ENCODE measurements at places on chromosomes 13 and 19. TPM values are rescaled to one million over a fixed set of nuclear protein-coding genes. Genes with fewer than 3 reads are reported as not detected.

DNA sequence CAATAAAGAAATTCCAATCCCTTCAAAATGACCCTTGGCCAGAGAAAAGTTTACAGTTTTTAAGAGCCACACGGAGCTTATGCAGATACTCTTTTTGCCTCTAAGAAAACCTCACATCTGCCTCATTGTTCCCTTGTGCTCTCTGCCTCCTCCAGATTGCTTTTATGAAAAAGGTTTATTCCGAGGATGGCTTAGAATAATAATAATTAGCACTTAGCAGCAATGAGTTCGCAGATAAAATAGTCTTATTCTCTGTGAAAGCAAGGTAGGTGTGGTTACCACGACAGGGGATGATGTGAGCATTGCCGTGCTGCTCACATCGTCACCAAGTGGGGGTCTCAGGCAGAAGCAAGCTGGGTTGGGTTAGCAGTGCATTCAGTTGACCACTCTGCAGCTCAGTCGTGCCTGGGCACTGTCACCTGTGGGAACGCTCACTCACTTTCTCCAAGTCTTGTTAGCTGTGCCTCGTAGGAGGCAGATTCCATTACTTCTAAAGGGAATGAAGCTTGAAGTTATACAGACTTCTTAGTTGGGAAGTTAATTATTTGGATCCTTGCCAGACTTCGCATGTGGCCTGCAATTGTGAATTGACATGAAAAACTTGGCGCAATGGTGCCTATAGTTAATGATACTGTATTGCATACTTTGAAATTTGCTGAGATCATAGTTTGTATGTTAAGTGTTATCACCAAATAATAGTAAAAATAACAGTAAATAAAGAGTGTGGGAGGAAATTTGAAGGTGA is 157.2 kb downstream of the MYO16 start:
- DNase-seq = no peak
- H3K27ac ChIP-seq = no peak overlapping the region
- H3K36me3 ChIP-seq = no peaks in the 10 kb centered on the region
- H3K4me1 ChIP-seq = no peaks in the 10 kb centered on the region
- H3K27me3 ChIP-seq = no peaks in the 10 kb centered on the region
- H3K4me3 ChIP-seq = no peak overlapping the region

GRCh38 chr13:45373162-45373547 is 32.2 kb upstream of the TPT1 start:
- H3K27me3 ChIP-seq = no peaks in the 10 kb centered on the region
- no peak overlapping the region for H3K4me3 ChIP-seq
- peaks cover 24% of the 10 kb centered on the region for H3K4me1 ChIP-seq
- H3K36me3 ChIP-seq = peaks cover 18% of the 10 kb centered on the region
- DNase-seq = no peak

FAM216B gene
- not detected for total RNA-seq

GRCh38 chr19:1356508-1356865 is 27.2 kb upstream of the NDUFS7 start:
- no peaks in the 10 kb centered on the region for H3K4me1 ChIP-seq
- peaks cover 43% of the 10 kb centered on the region for H3K36me3 ChIP-seq
- no peak for DNase-seq
- no peaks in the 10 kb centered on the region for H3K27me3 ChIP-seq

TRMT1 gene
- total RNA-seq = 40.2 TPM

LRRC63 gene
- 0.38 TPM for total RNA-seq

- no peak overlapping the region for H3K27ac ChIP-seq
- peaks cover 26% of the 10 kb centered on the region for H3K27me3 ChIP-seq
- peaks cover 9% of the 10 kb centered on the region for H3K4me1 ChIP-seq
- DNase-seq = no peak
Measured at GRCh38 chr19:7492558-7492957, 3.7 kb upstream of the PEX11G start.

PTH2 gene
- total RNA-seq = not detected

DNA sequence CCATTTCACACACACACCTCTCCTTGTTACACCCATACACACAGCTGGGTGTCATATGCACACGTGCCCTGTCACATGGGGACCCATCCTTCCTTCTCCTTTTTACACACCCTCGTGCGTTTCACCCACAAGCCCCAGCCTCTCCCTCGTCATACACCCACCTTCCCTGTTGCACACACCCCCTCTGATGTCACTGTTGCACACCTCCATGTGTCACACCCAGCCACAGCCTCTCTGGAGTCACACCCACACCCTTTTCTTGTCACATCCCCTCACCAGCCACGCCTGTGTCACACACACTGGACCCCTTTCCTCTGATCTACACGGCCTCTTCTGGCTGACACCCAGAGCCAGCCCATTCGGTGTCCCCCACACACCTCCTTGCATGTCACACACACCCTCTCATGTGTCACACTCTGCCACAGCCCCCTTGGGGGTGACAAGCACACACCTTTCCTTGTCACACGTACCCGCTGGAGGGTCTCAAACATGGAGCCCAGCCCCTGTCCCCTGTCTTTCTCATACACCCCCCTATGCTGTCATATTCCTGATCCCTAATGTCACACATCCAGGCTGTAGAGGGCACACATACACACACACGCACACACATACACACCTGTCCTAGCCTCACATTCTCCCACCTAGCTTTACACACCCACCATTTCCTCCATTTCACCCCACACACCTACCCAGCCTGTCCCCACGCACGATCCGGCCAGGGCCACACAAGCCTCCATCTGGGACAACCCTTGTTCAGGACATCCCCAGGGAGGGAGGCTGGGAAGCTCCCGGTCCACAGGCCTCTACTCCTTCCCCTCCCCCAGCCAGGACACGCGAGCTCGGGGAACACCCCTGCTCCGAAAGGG is 1.4 kb downstream of the NOVA2 start:
- no peak for DNase-seq
- H3K27me3 ChIP-seq = peaks cover 92% of the 10 kb centered on the region
- H3K4me3 ChIP-seq = no peak overlapping the region
- peak overlapping the region; percentile 4 for H3K27ac ChIP-seq
- H3K36me3 ChIP-seq = no peaks in the 10 kb centered on the region

C19orf67 gene
- total RNA-seq = not detected

ELSPBP1 gene
- not detected for total RNA-seq

PDS5B gene
- total RNA-seq = 28.8 TPM

PTPRH gene
- total RNA-seq = 43.2 TPM

TTC9B gene
- total RNA-seq = not detected

DNA sequence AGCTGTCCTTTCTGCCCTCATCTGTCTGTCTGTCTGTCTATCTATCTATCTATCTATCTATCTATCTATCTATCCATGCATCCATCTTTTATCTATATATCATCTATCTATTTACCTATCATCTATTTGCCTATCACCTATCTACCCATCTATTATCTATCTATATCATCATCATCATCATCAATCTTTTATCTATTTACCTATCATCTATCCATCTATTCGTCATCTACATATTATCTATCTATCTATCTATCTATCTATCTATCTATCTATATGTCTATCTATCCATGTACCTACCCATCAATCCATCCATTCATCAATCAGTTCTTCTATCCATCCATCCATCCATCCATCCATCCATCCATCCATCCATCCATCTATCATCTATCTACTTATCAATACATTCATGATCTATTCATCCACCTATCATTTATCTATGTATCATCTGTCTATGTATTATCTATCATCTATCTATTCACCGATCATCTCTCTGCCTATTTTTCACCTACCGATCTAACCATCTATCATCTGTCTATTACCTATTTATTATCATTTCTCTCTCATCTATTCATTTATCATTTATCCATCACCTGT is 49.2 kb upstream of the ADGRE1 start:
- H3K4me3 ChIP-seq = no peak overlapping the region
- no peak for DNase-seq
- H3K4me1 ChIP-seq = peaks cover 8% of the 10 kb centered on the region

- H3K4me1 ChIP-seq = no peaks in the 10 kb centered on the region
- H3K4me3 ChIP-seq = no peak overlapping the region
- no peaks in the 10 kb centered on the region for H3K27me3 ChIP-seq
- DNase-seq = peak; percentile 77
- no peaks in the 10 kb centered on the region for H3K36me3 ChIP-seq
Measured at GRCh38 chr19:4803736-4804695, 12.5 kb downstream of the FEM1A start.

- DNase-seq = no peak
- no peaks in the 10 kb centered on the region for H3K27me3 ChIP-seq
- no peaks in the 10 kb centered on the region for H3K4me1 ChIP-seq
- H3K36me3 ChIP-seq = no peaks in the 10 kb centered on the region
Measured at GRCh38 chr13:36913463-36913862, 6.6 kb downstream of the SMAD9 start.

GRCh38 chr19:19866611-19867248 is 1.0 kb downstream of the ZNF253 start:
- H3K27ac ChIP-seq = peak overlapping the region; percentile 90
- H3K4me1 ChIP-seq = no peaks in the 10 kb centered on the region
- H3K27me3 ChIP-seq = no peaks in the 10 kb centered on the region
- peaks cover 18% of the 10 kb centered on the region for H3K36me3 ChIP-seq
- H3K4me3 ChIP-seq = peak overlapping the region; percentile 94

- H3K4me1 ChIP-seq = no peaks in the 10 kb centered on the region
- no peak overlapping the region for H3K4me3 ChIP-seq
- DNase-seq = no peak
- no peaks in the 10 kb centered on the region for H3K36me3 ChIP-seq
- H3K27ac ChIP-seq = no peak overlapping the region
Measured at GRCh38 chr13:109529964-109530363, 256.4 kb downstream of the IRS2 start.

DNA sequence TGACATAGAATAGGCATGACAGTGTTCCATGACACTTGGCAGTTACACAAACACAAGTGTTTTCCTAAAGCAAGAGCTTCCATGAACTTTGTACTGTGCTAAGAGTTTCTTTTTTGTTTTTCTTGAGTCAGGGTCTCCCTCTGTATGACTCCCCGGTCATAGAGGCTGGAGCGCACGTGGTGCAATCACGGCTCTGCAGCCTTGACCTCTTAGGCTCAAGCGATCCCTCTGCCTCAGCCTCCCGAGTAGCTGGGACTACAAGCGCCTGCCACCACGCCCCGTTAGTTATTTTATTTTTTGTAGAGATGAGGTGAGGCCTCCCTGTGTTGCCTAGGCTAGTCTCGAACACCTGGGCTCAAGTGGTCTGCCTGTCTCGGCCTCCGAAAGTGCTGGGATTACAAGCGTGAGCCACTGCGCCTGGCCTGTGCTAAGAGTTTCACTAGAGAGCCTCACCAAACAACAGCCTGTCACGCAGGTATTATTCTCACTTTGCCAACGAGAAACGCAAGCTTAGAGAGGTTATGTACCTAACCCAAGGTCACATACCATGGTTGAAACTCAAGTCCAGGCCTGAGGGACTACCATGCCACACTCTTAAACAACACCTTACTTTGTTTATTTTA is 355.9 kb downstream of the KLF12 start:
- DNase-seq = no peak
- H3K27me3 ChIP-seq = no peaks in the 10 kb centered on the region
- H3K4me3 ChIP-seq = no peak overlapping the region
